ENCODE measurements at places on chromosomes 13 and 19.

- DNase-seq, result no peak
These were observed 1.9 kb upstream of the FAM174C start for GRCh38 chr19:1273263-1274041.

GRCh38 chr13:79307866-79308298 is 98.2 kb downstream of the RBM26 start:
- no peak for DNase-seq

GRCh38 chr13:53142306-53142705 is 113.7 kb downstream of the OLFM4 start:
- no peak for DNase-seq

DNA sequence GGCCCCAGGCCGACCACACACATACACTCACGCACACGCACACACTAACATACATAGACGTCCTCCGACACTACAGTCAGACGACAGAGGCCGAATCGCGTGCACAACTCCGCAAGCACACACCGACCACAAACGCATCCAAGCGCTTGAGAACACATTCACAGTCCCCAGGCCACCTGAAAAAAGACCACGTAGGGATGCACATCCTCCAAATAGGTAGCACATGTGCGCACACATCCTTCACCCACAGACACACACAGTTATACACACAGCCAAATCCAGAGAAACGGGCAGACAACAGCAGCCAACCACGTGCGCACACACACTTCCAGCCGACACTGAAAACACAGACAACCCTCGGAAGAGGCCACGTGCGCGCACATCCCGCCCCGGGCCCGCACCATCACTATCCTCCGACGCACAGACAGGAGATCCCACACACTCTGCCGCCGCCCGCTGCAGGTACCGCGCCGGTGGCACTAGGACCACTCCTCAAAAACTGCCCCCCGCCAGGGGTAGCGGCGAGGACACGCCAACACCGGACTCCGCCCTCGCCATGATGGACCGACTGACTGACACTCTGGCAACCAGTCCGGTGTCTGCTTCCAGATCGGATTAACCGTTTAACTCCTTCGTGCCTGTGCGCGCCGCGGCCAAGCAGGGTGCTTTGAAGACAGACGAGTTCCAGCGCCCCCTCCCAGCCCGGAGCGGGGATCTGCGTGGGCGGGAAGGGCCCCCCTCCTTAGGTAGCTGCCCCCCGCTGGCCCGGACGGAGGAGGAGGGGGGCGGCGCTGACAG is 493 bp upstream of the PDE4A start:
- DNase-seq, result no peak

Measured in neural crest cell (in vitro differentiated cells).